ENCODE measurements at places on chromosomes 3 and 15. TPM values are rescaled to one million over a fixed set of nuclear protein-coding genes. Genes with fewer than 3 reads are reported as not detected.

OGG1 gene
- total RNA-seq, result 17.1 TPM

PRR20G gene
- total RNA-seq, result not detected

SLC25A36 gene
- total RNA-seq, result 75.3 TPM

CD200R1 gene
- not detected for total RNA-seq

BNC1 gene
- 7.3 TPM for total RNA-seq

CASR gene
- not detected for total RNA-seq

LEKR1 gene
- 0.43 TPM for total RNA-seq

PRRT3 gene
- total RNA-seq, result 2.1 TPM

TGM5 gene
- not detected for total RNA-seq

RAB6B gene
- 0.37 TPM for total RNA-seq

TICRR gene
- 0.28 TPM for total RNA-seq

P2RY12 gene
- total RNA-seq, result 0.46 TPM

CCR3 gene
- total RNA-seq, result not detected

MUSTN1 gene
- not detected for total RNA-seq

PTH1R gene
- total RNA-seq, result 0.28 TPM

RLBP1 gene
- not detected for total RNA-seq

FAN1 gene
- total RNA-seq, result 16.1 TPM

DNAH12 gene
- under 0.01 TPM for total RNA-seq

NANOGP8 gene
- not detected for total RNA-seq

GPR176 gene
- 108 TPM for total RNA-seq

FOXB1 gene
- not detected for total RNA-seq

STRIT1 gene
- not detected for total RNA-seq

Measured in smooth muscle cell of bladder (primary cell).